Fibroblast of skin of right biceps (primary cell): ENCODE measurements at places on chromosomes 3 and 15.
A peak's percentile ranks its signal among the peaks of the same experiment; 100 is the strongest.

DNA sequence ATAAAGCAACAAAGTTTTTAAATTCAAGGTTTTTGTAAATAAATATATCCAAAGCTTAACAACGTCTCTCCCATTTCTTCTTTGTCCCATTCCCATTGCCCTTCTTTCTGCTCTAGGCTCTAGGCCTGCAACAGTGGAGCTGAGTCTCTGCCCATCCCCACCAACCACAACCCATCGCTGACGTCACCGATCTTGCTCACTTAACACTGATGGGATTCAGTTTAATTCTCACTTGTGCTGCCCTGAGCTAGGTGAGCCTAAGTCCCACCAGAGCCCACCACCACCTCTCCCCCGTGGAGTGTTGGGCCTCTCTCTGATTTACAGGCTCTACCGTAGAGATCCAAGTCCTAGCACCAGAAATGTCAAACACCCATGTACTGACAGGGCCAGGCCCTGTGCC, 61.3 kb upstream of the RAB6B start:
- peak; percentile 64 for DNase-seq

- no peak for DNase-seq
Measured at GRCh38 chr3:112482675-112483074, 16.6 kb downstream of the BTLA start.

GRCh38 chr3:95705786-95706418, 1108.5 kb upstream of the EPHA6 start:
- DNase-seq: no peak

DNA sequence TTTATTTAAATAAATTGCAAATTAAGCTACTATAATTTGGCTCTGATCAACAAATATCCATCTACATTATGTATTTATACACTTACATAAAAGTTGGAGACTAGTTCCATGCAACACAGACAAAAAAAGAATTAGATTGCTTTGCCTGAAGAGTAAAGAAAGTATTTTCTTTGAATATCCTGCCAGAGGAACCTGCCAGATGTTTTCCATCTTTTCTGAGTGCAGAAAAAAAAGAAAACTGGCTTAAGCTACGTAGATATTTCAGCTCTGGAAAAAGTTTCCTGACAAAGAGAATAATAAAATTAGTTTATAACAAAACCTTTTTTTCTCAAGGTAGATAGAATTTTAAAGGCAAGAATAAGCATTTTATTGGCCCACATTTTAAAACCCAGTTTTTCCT, 607.5 kb upstream of the NAALADL2 start:
- no peak for DNase-seq

DNA sequence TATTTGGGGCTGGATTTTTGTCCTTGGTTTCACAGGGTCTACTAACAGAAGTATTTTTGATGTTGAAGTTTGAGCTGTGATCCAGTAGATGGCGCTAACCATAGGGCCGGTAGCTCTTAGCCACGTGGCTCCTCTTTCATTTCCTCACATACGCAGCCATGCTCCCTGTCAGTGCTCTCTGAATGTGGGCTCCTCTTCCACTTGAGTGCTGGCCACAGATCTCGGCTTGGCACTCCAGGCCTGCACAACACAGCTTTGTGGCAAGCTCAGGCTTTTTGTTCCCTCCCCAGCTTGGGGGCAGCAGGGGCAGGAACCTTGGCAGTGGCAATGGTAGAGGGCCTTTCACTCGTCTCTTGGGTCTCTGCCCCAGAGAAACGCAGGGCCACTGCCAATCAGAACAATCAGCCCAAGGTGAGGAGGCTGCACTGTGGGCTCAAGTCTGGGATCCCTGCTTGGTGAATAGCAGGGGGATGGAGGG, 18.6 kb upstream of the DNAAF4 start:
- peak; percentile 61 for DNase-seq

DNA sequence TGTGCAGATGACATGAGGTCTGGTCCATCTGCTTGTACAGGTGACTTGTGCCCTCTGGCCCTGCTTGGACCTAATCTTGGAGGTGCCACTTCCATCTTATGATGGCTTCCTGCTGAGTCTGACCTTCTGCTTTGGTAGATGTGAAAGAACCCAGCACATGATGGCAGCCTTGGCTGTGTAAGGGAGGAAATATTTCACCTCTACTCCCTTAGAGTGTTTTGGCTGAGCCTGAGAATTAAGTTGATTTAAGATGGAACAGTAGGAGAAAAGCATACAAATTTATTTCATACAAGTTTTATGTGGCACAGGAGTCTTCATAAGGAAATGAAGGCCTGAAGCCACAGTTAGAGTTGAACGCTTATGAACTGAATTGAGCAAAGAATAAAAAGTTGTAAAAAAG, 27.6 kb upstream of the CDCP1 start:
- no peak for DNase-seq

- DNase-seq: no peak
Measured at GRCh38 chr3:185403002-185403401, 40.1 kb downstream of the MAP3K13 start.

GRCh38 chr15:33155691-33156420, 38.7 kb downstream of the FMN1 start:
- no peak for DNase-seq

GRCh38 chr3:9730657-9731205, 804 bp upstream of the BRPF1 start:
- DNase-seq: no peak

DNA sequence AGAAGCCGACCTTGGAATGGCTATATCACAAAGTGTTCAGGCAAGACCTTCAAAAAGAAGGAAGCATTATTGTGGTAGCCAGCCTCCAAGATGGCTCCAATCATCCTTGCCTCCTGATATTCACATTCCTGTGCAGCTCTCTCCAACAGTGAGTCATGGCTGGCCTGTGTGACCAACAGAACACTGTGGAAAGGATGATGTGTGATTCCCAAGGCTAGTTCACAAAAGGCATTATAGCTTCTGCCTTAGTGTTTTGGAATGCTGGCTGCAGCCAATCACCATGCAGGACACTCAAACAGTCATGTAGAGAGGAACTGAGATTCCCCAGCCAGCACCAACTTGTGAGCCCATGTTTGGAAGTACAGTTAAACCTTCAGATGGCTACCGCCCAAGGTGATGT, 102.6 kb downstream of the EFL1 start:
- DNase-seq: peak; percentile 100

- DNase-seq: peak; percentile 81
Measured at GRCh38 chr3:125057186-125057850, 1.5 kb upstream of the HEG1 start.

DNA sequence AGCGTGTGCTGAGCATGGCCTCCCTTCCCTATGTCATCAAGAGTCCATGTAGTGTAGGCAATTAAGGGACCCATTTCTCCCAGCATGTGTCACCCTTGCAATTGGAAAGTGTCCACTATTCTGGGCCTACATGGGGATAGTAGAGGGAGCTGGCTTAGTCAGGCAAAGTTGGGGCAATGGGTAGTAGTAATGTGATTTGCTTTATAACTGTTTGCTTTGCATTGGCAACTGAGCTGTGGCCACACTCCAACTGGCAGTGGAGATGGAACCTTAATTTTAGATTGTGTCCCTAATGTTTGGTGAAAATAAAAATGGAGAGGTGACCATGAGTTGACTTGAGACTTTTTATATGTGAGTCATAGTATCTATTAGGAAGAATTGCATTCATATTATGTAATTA, 97.7 kb upstream of the SAMMSON start:
- DNase-seq: no peak

DNA sequence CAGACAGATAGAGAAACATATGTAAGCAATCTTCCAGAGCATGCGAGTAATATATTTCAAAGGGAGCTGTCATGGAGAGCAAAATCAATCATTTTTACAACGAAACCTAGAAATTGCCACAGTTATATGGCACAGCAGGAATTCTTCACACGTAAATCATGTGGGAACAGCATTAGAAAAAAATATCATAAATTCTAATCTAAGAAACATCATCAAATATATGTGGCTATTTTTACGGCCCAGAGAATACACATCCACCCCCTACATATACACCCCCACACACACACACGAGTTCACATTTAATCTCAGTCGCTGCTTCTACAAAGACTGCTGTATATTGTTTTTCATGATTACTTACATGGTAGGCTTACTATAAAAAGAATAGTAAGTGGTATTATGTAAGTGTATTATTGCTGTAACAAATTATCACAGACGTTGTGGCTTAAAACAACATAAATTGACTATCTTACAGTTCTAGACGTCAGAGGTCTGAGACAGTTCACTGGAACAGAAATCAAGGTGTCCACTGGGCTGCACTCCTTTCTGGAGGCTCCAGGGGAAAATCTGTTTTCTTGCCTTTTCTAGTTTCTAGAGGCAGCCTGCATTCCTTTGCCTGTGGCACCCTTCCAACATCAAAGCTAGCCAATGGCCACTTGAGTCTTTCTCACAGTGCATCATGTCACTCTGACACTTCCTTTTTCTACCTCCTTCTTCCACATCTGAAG, 363.3 kb downstream of the ULK4 start:
- peak; percentile 65 for DNase-seq

DNA sequence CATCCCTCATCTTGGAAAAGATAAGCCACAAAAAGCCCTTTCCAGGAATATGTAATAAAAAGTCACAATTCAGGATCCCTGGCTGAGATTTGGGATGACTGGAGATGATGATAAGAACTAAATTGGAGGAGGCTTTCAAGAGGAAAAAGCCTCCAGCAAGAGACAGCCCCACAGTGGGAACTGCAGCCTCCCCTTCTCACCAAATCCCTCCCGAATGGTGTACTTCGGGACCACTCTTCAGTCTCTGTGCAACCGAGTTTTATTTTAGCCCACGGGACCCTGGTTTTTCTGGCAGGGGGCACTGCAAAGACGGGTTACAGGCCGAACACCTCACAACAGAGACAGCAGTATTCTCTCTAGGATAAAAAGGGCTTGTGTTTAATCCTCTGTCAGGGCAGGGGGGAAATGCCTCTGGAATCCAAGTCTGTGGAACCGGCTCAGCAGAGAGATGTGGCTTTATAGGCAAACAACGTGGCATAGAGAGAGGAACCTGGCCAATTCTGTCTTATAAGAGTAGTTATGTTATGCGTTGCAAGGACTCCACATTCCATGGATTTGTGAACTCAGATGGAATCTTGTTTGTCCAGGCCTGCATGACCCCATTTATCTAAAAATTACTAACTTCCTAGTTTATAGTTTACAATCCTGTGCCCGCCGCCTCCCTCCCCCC, 1.2 kb upstream of the LMCD1 start:
- DNase-seq: peak; percentile 70

DNA sequence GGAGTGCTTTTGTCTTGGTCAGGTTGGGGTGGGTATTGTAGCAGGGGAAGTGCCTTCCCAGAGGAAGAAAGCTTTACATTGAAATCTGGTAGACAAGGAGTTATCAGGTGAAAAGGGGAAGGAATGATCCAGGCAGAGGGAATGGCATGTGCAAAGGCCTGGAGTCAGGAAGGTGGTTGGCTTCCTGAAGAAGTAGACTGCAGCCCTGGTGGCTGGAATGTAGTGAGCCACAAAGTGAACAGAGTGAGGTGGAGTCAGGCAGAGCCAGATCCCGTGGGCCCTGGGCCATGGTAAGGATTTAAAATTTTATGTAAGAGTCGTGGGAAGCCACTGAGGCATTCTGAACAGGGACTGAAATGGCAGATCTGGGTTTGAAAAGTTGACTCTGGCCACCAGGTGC, 58.3 kb downstream of the RAB11A start:
- DNase-seq: no peak

DNA sequence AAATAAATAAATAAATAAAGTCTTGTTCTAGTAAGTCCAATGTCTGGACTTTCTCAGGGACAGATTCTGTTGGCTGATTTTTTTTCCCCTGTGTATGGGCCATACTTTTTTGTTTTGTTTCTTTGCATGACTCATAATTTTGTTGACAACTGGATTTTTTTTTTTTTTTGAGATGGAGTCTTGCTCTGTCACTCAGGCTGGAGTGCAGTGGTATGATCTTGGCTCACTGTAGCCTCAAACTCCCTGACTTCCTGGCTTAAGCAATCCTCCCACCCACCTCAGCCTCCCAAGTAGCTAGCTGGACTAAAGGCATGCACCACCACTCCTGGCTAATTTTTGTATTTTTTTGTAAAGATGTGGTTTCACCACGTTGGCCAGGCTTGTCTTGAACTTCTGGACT, 38.9 kb downstream of the TICRR start:
- no peak for DNase-seq

GRCh38 chr3:189806171-189806951, 175.2 kb downstream of the TP63 start:
- peak; percentile 72 for DNase-seq

- DNase-seq: no peak
Measured at GRCh38 chr3:97235611-97236315, 421.4 kb downstream of the EPHA6 start.

- DNase-seq: peak; percentile 33
Measured at GRCh38 chr3:111666041-111666735, 71.0 kb upstream of the ZBED2 start.

DNA sequence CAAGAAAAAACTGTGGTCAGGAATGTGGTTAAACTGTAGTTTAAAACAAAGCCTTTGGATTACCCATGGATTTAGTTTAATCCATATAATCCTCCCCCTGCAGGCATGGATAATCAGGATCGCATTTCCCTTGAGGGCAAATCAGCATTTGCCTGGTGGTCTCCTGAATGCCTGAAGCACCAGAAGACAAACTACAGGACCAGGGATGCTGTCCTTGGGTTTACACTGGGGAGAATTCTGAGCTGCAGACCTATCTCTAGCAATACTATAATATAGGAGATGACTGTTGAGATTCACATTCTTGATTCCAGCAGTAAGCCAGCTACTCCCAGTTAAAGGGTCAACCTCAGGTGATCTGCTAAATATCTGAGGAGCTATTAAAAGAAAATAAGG, 10.6 kb downstream of the PIK3CB start:
- DNase-seq: no peak

DNA sequence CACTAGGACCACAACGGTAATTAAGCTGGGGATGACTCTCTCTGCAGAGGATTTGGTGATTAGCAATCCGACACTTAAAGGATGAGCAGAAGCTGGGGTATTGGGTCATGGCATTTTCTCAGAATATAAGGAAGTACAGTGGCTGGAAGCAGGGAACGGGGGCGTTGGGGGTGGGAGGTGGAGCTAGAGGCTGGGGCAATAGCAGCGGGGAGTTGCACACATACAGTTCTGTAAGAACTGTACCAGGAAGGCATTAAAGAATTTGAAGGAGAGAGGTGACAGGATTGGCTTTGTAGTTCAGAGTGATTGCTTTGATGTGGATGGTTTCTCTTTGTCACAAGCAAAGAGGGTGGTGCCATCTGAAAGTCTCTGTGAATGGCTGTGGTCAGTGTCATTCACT, 28.2 kb downstream of the PSMD6 start:
- no peak for DNase-seq
